EH (cell line): ENCODE measurements at places on chromosomes 3 and 15.
A peak's percentile ranks its signal among the peaks of the same experiment; 100 is the strongest.

DNA sequence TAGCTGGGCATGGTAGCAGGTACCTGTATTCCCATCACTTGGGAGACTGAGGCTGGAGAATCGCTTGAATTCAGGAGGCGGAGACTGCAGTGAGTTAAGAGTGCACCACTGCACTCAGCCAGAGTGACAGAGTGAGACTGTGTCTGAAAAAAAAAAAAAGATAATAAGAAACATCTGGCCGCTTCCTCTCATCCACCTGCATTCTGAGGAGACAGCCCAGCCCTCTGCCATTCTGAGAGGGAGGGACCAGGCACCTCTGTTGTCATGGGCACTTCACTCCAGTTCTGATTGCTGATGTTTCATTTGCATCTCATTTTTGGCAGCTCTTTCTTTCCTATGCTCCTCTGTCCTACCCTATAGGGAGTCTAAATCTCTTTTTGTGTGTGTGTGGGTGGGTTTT lies 36.4 kb upstream of the GSK3B start:
- DNase-seq, result no peak

DNA sequence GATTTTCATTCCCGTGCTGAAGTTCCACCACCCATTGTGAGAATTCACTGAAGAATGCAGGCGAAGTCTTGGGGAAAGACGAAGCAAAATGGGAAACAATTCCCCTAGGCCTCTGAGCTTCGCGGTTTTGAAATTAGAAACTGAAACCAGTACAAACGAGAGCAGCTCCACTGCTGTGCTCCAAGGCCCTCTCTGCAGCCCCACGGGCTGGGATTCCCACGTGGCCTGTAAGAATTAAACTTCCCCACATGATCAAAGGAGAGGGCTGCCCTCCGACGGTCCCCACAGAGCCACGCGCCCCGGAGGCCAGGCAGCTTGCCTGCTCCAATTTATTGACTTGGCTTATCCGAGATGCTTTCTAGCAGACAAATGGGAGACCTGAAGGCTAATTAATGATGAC lies 144.0 kb downstream of the GREM1 start:
- peak; percentile 94 for DNase-seq

GRCh38 chr3:193237030-193237429 lies 4.0 kb upstream of the PLAAT1 start:
- no peak for DNase-seq

GRCh38 chr3:98500019-98500418 lies 2.5 kb downstream of the OR5K2 start:
- no peak for DNase-seq

- DNase-seq, result no peak
Observed at GRCh38 chr3:136906725-136907124, 44.7 kb downstream of the NCK1 start.

GRCh38 chr3:110758208-110758607 lies 313.4 kb upstream of the NECTIN3 start:
- peak; percentile 16 for DNase-seq

GRCh38 chr15:32856753-32857152 lies 138.9 kb downstream of the GREM1 start:
- peak; percentile 86 for DNase-seq
